Kidney epithelial cell (primary cell): ENCODE measurements at places on chromosomes 5 and 9. TPM values are rescaled to one million over a fixed set of nuclear protein-coding genes. Genes with fewer than 3 reads are reported as not detected.

The NOXA1 gene
- 0.84 and 1.8 TPM in 2 replicates for total RNA-seq

The SLC34A1 gene
- total RNA-seq = not detected in 2 replicates

The CCL21 gene
- not detected in 2 replicates for total RNA-seq

The TMEM161B gene
- 10.4 and 11.8 TPM in 2 replicates for total RNA-seq

GRCh38 chr5:122951658-122952057 lies 84.9 kb downstream of the PPIC start:
- no peak for DNase-seq

GRCh38 chr5:149838881-149839739 lies 105.5 kb downstream of the PDE6A start:
- DNase-seq = peak; percentile 78

- DNase-seq = no peak
These were observed 80.8 kb upstream of the IER5L start for GRCh38 chr9:129258823-129259301.

DNA sequence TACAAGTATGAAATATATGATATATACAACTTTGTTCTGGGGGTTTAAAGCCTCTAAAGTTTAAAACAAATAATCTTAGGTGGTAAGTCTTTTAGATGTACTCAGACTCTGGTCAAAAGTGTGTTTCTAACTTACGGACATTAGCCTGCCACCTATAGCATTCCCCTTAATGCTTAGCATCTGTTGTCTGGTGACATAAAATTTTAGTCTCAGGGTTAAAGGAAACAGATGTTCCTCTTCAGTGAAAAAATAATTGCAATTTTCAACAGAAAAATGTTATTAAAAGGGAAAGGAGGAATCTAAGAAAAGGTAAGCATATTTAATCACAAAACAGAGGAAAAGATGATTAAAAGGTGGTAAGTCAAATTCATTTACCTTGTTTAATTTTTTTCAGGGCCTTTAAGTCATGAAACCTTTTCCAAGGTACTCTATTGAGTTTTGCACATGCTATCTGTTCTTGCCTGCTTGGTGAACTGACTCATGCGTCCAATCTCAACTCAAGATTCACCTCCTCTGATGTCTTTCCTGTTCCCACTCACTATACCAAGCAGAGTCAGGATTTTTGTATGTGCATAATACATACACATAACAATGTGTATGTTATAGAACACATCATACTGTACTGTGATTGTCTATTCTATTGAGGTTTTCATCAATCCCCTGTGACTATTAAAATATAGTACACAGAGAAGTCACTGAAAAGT lies 7.9 kb downstream of the TMEM167A start:
- DNase-seq = no peak
